Fibroblast of lung (primary cell): ENCODE measurements at places on chromosomes 2 and 18.

DNA sequence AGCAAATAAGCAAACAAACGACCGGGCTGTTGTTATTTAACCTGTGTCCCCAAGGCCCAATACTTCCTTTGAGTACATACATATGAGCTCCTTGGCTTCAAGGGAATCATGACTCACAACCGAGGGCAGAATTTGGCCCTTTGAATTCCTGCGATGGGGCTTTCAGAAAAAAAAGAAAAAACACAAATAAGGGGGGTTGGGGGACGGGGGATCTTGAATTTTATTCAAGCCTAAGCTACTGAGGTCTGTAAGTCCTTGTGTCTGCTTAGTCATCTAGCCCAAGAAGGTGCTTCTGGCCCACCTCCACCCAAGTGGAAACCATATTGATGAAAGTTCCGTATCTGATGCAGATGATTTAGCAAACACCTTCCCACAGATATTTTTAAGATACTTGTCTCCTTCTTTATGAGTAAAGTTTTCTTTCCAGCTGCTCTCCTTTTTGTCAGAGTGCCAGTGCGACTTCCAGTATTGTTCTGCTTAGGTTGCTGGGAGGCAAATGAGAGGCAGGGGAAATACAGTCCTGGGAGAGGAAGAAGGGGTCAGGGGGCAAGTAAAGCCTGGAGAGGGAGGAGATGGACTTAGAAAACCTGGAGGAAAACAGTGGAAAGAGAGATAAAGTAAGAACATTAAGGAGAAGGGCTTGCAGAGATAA is 169.6 kb downstream of the ZEB2 start:
- DNase-seq: peak; percentile 18

GRCh38 chr2:178542161-178542560 is 61.9 kb downstream of the PLEKHA3 start:
- no peak for DNase-seq

DNA sequence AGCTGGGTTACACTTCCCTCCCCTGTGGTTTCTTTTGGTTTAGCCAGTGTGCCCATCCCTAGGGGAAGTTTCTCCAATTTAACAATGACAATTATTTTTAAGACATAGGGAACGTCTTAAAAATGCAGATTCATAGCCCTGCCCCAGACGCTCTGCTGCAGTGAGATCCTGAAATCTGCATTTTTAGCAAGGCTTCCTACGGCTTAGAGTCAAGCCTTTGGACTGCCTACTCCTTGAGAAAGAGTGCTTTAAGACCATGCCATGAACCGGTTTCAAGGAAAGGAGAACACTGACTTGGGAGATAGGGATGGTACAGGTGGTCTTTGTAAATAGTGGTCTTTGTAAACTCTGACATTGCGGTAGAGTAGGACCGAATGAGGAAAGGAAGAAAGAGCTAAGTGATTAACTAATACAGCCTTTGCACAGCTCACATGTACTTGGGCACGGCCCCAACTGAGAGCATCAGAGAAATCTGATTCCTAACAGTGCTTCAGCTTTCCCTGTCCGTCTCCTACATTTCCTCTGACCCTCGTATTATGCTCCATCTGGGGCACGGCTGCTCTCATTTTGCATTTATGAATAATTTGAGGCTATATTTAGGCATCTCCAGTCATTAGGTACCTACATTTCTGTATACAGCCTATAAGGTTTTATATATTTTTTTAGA is 217.6 kb upstream of the TANK start:
- DNase-seq: no peak

DNA sequence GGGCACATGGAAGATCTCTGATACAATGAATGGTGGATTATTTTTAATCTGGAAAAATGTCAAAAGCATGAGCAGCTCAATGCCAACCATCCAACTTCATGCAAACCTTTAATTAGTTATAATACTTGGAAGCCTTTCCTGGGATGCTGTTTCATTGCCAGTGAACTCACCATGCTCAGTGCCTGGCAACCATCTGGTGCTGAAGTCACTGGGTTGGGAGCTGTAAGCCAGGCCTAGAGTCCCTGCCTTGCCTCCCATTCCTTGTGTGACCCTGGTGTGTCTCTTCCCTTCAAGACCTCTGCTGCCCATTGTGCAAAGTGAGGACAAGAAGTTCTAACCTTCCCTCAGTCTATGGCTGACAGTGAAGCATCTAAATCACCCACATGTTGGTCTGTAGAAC is 458.7 kb downstream of the RNF144A start:
- DNase-seq: no peak

DNA sequence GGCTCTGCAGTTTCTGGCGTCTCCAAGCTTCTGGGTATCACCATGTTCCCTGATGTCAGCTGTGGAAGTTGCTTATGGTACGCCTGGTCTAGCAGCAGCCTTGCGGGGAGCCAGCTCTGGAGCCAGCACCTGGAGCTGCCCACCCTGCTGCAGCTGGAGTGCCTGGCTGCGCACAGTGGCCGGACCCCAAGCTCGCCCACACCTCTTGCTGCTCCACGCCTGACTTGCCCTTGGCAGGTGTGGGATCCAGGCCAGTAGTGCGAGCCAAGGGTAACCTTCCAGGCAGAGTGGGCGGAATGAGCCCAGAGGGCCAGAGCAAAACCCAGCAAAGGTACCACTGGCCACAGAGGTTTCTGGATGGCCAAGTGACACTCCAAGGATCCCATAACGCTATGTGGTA is 13.2 kb upstream of the EML6 start:
- DNase-seq: no peak

- DNase-seq: no peak
Measured at GRCh38 chr2:82355622-82356021, 2051.1 kb upstream of the LRRTM1 start.

- no peak for DNase-seq
Measured at GRCh38 chr2:3292416-3292815, 85.2 kb downstream of the EIPR1 start.

DNA sequence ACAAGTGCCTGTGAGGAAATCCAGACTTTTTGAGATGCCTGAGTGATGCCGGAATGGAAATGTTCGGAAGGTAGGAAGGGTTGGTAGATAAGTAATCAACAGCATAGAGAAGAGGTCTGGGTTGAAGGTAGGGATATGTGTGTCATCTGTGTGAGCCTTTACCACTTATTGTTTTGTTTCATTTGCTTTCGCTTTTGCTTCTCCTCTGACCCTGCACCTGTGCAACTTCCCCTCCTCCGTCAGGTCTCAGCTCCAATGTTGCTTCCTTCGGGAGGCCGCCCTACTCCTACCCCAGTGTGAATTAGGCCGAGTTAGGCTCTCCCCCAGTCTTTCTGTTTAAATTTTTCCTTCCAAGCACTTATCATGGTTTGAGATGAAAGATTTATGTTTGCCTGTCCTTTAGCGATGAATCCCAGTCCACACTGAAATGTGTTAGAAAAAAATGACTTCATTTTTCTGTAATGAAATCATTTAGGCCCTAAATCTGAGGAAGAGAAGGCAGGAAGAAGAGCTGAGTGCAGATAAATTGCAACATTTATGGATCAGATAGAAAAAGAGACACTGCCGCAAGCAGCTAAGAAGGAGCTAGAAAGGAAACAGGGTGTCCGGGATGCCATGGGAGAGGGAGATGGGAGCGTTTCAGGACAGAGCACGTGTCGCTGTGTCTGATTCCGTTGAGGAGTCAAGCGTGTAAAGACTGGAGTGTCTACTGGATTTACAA is 139.6 kb upstream of the PELI1 start:
- no peak for DNase-seq

- DNase-seq: peak; percentile 8
Measured at GRCh38 chr2:213766465-213766901, 482.2 kb downstream of the SPAG16 start.

DNA sequence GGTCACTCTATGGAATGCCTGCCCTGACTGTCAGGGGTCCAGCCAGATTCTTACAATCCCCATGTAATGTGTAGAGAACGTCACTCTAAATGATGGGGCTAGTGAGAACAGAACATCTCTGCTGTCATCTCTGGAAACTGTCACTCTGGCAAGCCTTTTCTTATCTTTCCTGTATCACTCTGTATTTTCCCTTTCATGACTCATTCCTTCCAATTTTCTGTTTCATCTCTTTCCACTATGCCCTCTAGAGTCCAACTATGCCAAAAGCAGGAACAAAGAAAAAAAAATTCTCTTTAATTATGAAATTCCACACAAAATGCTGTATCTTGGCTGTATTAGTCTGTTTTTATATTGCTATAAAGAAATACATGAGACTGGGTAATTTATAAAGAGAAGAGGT is 608.8 kb downstream of the ADCYAP1 start:
- DNase-seq: no peak

GRCh38 chr2:220708366-220708765 is 863.7 kb downstream of the EPHA4 start:
- no peak for DNase-seq

- DNase-seq: no peak
Measured at GRCh38 chr2:23114299-23114698, 270.7 kb upstream of the KLHL29 start.

- DNase-seq: no peak
Measured at GRCh38 chr2:66431274-66431642, 3.7 kb upstream of the MEIS1 start.

- no peak for DNase-seq
Measured at GRCh38 chr2:226994775-226995174, 158.9 kb downstream of the RHBDD1 start.

- peak; percentile 98 for DNase-seq
Measured at GRCh38 chr2:75606761-75607399, 39.7 kb upstream of the MRPL19 start.

DNA sequence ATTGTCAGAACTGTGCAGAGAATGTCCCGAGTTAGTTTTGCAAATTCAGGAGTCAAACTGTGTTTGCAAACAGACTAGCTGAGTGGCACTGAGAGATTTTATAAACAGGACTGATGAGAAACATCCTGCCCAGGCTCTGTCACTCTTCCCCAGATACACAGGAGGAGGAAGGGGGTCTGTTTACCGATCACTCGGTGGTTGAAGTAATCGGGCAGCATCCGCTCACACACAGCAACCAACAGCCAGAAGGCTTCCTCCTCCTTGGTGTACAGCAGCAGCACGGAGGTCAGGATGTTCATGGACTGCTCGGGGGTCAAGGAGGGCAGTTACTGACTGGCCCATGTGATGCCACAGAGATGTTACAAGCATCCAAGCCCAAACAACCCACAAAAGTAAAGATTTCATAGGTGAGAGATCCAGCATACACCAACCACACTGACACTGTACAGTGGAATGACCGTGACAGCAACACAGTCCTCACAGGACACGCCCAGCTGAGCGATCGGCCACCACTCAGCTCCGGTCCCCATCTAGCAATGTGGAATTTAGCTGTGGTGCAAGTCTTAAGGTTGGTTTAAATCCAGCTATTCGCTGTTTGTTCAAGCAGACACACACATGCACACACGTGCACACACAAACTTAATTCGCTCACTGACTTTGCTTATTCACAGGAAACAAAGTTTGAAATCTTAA is 30.1 kb downstream of the RPL31 start:
- DNase-seq: no peak

GRCh38 chr2:177058747-177059146 is 153.8 kb upstream of the HNRNPA3 start:
- DNase-seq: no peak

- DNase-seq: no peak
Measured at GRCh38 chr2:160224507-160224906, 24.4 kb upstream of the ITGB6 start.

GRCh38 chr2:96541398-96542152 is 5.0 kb downstream of the ARID5A start:
- no peak for DNase-seq

DNA sequence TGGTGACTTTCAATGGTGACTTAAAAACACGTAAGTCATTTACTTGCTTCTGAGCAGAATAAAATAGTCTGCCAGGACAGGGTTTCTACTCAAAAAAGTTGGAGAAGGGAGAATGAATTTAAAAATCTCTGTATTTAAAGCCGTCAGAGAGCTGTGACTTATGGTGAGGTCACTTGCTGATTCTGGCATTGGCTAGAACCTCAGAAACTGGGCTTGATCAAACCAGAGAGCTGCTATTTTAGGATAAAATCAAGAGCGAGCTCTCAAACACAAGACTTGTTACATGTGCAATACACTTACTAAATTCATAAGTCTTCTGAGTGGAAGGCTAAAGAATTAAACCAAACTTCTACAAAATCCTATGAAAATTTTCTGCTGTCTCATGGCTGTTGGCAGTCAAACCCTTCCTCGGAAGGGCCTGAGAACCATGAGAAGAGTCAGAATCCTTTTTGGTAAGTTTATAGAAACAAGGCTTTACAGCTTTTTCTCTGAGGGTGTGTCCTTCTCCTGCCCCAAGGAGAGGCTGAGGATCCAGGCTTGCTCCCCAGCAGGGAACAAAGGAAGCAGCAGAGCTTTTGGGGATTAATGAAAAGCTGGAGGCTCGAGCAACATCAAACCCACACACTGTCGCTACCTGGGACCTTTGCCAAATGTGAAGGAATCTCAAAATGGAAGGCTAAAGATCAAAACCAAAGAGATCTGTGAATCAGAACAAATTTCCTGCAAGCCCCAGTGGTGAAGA is 816.4 kb downstream of the SOCS6 start:
- DNase-seq: peak; percentile 47

DNA sequence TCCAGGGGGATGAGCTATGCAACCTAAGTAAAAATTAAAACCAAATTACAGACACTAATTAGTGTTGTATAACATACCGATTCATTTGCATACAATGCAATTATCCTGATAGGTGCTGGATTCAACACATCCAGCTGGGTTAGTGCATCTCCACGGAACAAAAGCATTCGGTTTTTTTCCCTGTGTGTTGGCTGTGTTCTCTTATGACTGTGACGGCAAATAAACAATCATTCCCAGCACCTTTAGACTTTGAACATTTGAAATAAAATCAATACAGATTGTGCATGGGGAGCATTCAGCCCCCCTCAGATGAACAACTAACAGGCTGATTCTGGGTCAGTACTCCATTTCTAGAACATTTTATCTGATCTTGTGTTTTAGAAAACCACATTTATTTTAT is 22.7 kb downstream of the FAM124B start:
- no peak for DNase-seq

DNA sequence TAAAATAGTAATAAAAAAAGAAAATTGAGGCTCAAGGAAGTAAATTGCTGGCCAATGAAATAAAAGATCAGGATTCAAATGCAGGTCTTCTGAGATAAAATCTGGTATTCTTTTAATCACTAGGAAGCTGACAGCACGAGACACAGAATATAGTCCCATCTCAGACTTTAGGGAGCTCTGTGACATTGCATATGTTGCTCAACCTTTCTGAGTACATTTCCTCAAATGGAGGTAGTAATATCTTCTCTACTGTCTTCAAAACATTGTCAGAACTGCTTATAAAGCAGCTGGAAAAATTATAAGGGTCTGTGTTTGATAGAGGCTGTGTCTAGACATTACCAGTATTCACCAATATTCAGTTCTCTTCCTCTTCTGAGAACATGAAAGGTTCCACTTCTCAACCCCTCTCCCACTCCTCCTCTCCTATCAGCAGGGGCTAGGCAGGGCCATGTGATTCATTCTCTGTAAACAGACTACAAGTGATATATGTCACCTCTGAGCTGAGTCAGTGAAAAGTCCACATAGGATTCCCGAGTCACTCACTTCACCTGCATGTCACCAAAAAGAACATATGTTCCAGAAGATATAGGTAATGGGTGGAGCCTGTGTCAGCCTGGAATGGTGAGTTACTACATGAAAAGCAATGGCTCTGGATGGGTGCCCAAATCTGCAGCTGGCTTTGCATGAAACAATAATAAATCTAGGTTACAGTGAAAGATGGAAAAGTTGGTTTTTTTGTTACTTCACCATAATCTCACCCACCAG is 7.1 kb downstream of the KCNE4 start:
- DNase-seq: peak; percentile 66
